ENCODE measurements at places on chromosomes 6 and 20.

DNA sequence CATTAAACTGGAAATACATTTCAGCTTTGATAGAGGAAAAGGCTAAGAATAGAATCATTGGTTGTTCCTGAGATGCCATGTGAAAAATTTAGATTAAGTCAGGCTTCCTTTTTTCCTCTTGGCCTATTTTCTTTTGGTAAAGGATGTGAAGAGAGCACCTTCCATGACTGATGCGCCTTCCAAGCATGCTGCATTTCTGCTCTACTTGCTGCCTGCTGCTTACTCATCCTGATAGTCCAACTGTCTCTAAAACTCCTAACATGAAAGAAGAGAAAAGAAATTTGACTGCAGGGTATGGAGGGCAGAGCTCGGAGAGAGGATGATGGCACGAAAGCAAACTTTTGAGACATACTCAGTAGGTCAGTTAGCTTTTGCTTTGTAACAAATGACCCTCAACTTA lies 28.8 kb downstream of the SNAP25 start:
- DNase-seq = no peak

DNA sequence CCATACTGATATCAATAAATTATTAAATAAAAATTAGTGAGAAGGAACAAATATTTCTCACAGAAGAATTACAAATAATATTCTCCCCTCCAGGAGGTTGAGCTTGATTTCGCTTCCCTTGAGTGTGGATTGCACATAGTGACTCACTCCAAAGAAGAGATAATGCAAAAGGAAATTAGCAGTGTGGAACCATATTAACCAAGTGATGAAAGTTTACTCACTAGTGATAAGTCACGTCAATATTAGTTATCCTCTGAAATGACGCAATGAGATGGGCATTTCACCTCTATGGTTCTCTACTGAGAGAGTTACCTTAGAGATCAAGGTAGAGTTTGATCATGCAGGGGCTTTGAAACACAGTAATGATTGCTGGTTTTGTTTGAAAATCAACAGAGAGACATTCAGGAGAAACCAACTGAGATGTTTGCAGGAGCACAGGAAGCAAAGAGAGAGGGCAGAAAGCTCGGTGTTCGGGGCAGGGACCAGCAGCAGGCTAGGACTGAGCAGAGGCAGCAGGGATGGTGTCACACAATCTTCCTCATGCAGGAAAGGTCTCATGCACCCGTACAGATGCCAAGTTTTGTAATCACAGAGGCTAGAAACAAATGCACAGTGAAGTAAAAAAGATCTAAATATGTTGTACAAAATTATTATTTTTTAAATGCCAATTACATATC lies 634.5 kb downstream of the QKI start:
- DNase-seq = no peak

- DNase-seq = no peak
Measured at GRCh38 chr6:138987080-138987642, 892 bp downstream of the REPS1 start.

- DNase-seq = no peak
Measured at GRCh38 chr20:37531856-37532255, 4.2 kb upstream of the BLCAP start.

GRCh38 chr6:142462260-142462659 lies 160.5 kb downstream of the ADGRG6 start:
- no peak for DNase-seq

- DNase-seq = no peak
Measured at GRCh38 chr20:21583486-21584168, 69.8 kb upstream of the NKX2-2 start.

DNA sequence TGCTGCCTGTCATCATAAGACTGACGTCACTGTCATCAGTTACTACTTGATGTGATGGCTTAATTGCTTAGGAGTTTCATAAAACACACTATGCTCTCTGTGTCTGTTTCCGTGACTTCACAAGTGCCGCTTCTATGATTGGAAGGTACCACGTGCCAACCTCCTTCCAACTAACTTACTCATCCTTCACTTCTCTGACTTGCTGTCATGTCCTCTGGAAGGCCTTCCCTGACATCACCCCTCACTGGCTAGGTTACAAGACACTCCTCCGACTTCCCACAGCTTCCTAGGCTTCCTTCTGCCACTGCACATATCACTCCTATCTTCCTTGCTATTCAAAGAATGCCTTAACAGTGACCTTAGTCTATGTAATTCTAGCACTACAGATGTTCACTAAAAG lies 20.4 kb downstream of the SERINC3 start:
- DNase-seq = peak; percentile 35

GRCh38 chr6:161436106-161436876 lies 162.4 kb upstream of the AGPAT4 start:
- DNase-seq = no peak

- DNase-seq = no peak
Measured at GRCh38 chr20:45510242-45510862, 5.1 kb downstream of the SPINT3 start.
